ENCODE measurements at places on chromosomes 5 and 9.

DNA sequence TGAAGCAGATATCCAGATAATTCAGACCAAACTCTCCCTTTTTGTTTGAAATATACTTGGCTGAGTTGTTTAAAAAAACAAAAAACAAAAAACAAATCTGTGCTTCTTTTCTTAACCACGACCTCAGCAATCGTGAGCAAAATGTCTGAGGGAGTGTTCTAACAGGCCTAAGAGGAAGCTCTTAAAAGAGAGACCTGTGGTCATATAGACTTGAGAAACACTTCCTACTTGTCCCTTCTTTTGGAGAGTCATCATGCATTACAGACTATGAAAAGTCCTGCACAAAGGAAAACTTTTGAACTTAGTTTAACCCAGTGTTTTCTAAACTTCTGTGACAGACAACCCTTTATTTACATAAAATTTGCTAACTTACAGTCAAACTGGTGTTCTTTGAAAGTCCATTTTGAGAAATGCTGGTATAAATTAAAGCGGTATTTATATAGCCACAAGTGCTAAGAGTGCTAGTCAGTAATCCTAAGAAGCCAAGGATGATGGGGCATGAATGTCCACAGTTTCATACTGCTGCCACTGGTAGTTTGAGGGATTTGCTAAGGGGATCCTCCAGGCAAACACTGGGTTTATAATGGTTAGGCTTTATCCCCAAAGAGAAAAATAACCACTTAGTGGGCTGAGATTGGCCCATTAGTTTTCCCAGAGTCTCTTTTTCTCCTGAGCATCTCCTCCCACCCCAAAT is 199.8 kb downstream of the LRRC70 start:
- DNase-seq: no peak

GRCh38 chr5:18202164-18202563 is 567.9 kb downstream of the TAF11L14 start:
- no peak for DNase-seq

DNA sequence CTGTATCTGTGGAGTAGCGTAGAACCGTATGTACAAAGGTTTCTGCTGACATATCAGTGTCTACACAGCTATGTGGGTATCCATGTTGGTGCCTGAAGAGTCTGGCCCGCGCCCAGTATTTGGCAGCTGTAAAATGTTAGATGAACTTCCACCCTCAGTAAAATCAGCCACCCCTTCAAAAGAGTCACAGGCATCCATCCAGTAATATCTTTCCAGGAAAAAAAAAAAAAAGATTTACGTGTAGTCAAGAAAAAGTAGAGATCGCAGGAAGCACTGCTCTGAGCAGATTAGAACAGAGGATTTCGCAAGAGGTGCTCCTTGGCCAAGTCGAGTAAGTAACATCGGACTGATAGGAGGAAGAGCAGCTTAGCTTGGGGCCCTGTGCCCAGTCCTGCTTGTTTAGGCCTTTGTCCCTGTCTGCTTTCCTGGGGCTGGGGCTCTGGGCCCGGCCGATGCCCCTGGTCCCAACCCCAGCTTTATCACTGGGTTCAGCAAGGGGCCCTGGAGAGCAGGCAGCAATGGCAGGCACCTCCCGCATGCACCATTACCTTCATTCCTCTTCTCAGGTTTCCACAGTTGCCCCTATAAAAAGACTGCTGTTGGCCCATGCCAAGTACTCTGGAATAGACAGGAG is 21.2 kb downstream of the DAPK1 start:
- DNase-seq: no peak

DNA sequence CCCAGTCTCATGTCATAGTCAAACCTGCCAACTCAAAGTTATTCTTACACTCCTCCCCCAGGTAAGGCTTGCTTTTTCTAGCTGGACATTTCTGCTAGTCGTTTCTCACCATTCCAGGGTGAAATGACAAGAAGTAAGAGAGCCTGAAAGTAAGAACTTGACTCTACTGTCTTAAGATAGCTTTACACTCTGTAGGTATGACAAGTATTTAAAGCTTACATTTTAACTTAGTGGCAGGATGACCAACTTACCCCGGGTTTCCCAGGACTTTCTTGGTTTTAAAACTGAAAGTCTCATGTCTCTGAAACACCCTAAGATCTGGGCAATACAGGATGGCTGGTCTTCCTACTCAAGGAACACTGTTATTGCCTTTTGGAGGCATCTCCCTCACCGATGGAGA is 67.5 kb upstream of the PIK3R1 start:
- no peak for DNase-seq

DNA sequence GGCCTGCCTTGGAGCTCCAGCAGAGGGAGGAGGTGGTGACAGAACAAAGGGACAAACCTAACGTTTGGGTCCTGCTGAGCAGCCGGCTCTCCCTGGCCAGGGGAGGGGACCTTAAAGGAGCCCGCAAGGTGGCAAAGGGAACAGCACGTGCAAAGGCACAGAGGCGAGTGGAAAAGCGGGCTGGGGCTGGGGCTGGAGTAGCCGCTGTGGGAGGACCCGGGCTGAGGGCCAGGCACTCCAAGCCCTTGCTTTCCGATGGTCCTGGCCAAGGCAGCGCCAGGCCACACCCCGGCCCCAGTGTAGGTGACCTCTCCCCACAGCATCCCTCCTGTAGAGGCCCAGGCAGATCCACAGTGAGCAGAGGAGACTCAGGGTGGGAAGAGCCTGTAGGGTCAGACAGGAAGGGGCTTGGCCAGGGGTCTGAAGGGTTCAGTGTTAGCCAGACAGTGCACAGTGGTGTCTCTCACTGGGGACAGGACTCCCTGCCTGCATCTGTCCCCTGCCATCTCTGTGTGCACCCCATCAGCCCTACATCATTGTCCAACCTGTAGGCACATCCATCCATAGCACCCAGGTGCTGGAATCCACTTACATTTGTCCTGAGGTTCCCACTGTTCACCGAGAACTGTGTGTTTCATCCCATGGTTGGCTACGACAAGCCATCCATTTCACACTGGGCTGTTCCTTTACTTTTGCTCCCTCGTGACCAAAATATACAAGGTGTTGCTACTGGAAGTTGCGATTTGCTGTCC is 77.0 kb downstream of the NEK6 start:
- DNase-seq: no peak

DNA sequence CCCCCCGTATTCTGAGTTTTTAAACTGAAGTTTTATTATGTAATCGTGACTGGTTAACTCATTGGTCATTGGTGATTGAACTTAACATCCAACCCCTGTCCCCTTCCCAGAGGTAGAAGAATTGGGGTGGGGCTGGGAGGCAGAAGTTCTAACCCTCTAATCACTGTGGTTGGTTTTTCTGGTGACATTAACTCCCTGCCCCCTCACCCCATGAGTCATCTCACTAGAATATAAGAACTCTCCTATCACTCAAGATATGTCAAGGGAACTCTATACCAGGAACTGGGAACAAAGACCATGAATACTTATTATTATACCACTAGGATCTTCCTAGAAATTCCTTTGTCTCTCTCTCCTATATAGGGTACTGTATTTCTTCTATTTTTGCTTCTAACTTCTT is 52.3 kb upstream of the CAVIN4 start:
- no peak for DNase-seq

DNA sequence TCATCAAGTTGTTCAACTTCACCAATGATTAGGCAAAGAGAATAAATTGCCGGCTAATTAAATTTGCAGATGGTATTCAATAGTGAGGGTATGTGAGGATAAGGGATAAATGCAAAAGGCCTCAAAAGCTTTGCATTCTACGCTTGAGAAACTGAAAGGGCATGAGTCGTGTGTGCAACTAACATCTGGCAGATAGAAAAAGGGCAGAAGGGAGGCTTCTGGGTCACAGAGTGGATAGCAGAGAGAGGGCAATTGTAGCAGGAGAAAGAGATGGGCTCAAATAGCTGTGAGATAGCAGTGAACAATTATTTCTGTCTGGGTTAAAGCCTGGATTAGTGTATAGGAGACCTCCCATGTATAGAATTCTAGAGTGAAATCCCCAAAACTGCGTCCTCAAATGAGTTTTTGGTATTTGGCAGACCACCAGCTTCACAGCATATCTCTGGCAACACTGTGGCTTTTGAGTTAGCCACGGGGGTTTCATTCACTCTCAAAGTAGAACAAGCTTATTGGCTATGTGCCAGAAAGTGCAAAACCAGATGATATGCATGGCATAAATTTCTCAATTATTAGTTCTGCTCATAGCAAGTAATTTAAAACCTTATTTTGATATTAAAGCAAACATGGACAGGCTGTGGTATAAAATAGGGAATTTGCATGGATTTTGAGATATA is 586.3 kb downstream of the BRINP1 start:
- DNase-seq: no peak

- no peak for DNase-seq
These were observed 79.8 kb downstream of the TNC start for GRCh38 chr9:115038178-115038577.

DNA sequence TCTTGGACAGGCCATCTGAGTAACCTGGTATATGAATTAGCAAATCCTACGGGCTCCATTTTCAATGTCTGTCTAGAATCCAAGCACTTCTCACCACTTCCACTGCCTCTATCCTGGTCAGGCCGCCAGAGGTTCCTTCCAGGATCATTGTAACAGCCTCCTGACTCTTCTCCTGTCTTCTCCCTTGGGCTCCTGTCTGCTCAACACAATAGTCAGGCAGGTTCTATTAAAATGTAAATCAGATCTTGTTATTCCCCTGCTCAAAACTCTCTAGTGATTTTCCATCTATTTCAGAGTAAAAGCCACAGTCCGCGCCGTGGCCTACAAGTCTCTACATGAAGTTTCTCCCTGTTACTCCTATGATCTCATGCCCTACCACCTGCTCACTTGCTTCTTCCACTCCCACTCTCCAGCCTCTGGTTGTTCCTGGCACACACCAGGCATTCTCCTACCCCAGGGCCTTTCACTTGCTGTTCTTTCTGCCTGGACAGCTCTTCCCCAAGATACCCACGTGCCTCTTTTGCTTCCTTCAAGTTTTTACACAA is 21.7 kb downstream of the ZNF366 start:
- no peak for DNase-seq

- DNase-seq: no peak
These were observed 14.7 kb upstream of the BRD3OS start for GRCh38 chr9:134010310-134011173.

DNA sequence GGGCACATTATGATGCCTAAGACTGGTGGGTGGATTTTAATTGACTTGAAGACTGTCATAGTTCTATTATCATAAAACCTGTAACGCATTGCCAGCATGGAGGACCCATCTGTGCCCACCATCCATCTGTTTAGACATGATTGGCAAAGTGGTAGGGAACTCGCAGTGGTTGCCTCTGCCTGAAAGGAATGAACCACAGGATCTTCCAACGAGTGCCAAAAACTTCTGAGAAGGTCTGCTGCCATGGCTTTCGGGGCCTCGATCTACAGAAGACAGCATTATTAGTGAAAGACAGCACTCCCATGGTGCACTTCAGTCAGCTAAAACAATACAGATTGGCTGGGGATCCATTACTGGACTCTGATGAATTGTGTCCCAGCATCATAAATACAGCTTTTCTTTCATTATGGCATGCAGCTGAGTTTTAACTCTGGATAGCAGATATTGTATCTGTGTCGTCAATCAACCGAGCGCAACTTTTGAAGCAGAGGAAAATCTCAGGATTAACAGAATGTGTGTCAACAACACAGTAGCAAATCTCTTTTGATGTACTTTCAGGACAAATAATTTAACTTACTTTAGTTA is 74.3 kb downstream of the ZDHHC21 start:
- DNase-seq: no peak

DNA sequence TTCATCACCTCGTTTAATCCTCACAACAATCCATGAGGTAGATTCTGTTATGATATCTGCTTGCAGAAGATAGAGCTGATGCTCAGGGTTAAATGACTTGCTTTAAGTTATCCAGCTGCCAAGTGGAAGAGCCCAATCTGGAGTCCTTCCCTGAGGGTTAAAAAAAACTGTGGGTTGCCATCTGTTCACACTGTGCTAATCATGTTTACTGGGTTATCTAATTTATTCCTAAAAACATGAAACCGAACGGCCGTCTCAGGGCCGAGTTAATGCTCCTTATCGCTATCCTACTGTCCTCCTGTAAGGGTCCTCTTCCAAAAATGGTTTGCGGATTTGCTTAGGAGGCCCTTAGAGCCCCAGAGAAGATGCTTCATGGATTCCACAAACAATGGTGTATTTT is 153.3 kb downstream of the YIPF5 start:
- no peak for DNase-seq

GRCh38 chr5:65075623-65076250 is 307.0 kb downstream of the CWC27 start:
- DNase-seq: no peak

- no peak for DNase-seq
These were observed 11.7 kb downstream of the MAP3K1 start for GRCh38 chr5:56827049-56827448.

GRCh38 chr5:751496-751895 is 33.0 kb downstream of the ZDHHC11B start:
- DNase-seq: no peak

DNA sequence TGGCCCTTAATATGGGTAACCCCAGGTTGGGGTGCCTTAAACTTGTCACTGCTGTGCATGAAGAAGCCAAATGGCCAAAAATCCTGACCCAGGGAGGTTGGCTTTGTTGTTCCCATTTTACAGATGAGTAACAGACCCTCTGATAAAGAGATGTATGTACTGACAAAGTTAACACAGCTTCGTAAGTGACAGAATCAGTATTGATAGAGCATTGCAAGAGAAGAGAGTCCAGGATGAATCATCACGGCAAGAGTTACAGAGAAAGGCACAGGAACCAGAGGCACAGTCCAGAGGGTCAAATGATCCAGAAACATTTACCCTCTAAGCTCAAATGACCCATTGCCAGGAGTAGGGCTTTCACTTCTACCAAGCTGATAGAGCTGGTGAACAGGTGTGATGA is 103.8 kb upstream of the SMC2 start:
- DNase-seq: no peak

DNA sequence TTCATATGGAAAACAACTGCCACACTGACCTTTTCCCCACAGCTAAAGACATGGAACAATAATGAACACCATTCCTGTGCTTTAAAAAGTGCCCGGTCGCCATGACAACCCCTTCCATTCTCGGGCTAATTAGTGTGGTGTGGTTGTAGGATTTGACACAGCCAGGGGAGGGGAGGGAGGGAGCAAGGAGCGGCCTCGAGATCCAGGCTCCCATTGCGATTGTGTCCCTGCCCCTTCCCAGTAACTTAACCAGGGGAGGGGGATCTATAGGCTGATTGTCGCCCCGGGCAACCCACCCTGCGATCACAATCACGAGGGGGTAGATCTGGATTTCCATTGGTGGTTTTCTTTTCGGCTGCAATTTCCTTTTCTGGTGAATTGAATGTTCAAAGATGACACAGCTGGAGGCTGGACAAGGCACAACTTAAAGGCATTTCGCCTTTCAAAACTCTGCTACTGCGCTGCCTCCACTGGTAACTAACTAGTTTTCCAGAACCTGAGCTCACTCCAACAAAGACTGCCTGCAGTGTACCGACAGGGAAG is 96.7 kb upstream of the RETREG1 start:
- no peak for DNase-seq

GRCh38 chr5:58924306-58924705 is 341.4 kb downstream of the RAB3C start:
- no peak for DNase-seq

DNA sequence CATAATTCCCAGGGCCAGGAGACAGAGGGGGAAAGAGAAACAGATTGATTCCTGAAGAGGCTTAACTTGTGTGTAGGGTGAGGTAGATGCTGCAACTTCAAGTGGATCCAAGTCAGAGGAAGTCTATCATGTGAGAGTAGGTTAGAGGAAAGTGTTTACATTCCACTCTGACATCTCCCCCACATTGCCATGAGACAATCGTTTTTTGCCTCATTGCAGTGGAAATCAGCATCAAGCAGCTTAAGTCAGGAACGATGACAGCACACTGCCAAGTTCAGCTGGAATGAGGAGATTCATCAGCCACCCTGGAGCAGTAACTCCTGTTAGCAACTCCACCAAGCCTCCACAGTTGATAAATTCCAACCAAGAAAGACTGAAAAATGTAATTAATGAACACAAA is 689.7 kb upstream of the MEF2C start:
- DNase-seq: no peak

All from effector memory CD4-positive, alpha-beta T cell (primary cell).